ENCODE measurements at places on chromosomes 4 and X. TPM values are rescaled to one million over a fixed set of nuclear protein-coding genes. Genes with fewer than 3 reads are reported as not detected.

DNA sequence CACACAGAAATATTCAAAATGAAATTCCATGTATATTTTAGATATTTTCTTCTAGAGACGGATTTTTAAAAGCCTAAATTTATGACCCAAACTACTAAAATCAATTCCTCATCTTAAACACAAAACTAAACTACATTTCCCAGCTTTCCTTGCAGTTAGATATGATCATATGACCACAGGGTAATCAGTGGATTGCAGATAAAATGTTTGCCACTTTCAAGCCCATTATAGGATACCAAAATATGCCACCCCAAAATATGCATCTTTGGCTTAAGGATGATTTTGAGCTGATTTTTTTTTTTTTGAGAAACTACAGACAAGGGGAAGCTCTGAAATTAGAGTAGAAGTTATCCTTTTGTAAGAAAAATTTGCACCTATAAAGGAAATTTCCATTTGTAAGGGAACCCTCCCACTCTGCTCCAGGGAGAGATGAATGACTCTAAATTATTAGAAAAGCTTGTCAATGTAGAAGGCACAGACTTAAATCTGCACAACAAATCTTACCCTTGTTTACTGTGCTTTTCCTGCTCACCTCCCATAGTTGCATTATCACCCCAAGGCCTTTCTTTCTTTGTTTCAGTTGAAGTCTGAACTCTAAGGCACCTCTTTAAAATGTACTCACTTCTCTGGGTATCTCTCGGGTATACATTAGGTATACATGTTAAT, 503.0 kb downstream of the PDHA2 start:
- no peaks in the 10 kb centered on the region for H3K27me3 ChIP-seq
- no peak for DNase-seq
- peaks cover 17% of the 10 kb centered on the region for H3K36me3 ChIP-seq

GRCh38 chr4:128924951-128925350, 115.5 kb downstream of the JADE1 start:
- no peaks in the 10 kb centered on the region for H3K36me3 ChIP-seq
- H3K4me3 ChIP-seq, result no peak overlapping the region
- H3K27ac ChIP-seq, result no peak overlapping the region
- H3K27me3 ChIP-seq, result no peaks in the 10 kb centered on the region

Gene IL15
- total RNA-seq, result 0.61 TPM

GRCh38 chr4:10075158-10075863, 41.3 kb downstream of the WDR1 start:
- H3K4me1 ChIP-seq, result no peaks in the 10 kb centered on the region
- H3K36me3 ChIP-seq, result peaks cover 90% of the 10 kb centered on the region
- DNase-seq, result no peak
- no peak overlapping the region for H3K4me3 ChIP-seq
- H3K27ac ChIP-seq, result no peak overlapping the region

DNA sequence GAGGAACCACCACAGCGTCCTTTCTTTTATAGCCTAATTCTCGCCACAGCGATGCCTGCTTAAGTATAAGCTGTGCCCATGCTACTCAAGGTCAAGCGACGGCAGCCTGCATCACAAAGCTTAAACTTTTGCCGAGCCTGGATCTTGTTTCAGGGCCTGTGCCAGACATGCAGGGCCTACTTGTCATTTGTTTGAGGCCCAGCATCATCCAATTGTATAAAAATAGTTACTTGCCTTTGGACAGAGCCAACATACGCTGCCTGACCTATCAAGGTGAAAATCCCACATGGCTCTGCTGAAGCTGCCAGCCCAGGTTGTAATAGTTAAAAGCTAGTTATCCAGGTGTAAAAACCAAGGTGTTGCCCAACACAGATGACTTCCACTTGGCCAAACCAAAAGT, 107.1 kb downstream of the TMEM131L start:
- no peak for DNase-seq
- no peaks in the 10 kb centered on the region for H3K27me3 ChIP-seq
- no peak overlapping the region for H3K27ac ChIP-seq
- H3K4me3 ChIP-seq, result no peak overlapping the region
- no peaks in the 10 kb centered on the region for H3K4me1 ChIP-seq

GRCh38 chr4:80489798-80490197, 154.3 kb downstream of the CFAP299 start:
- no peak overlapping the region for H3K27ac ChIP-seq
- peaks cover 15% of the 10 kb centered on the region for H3K36me3 ChIP-seq
- no peaks in the 10 kb centered on the region for H3K4me1 ChIP-seq

GRCh38 chr4:11293866-11294265, 134.8 kb downstream of the HS3ST1 start:
- H3K27me3 ChIP-seq, result no peaks in the 10 kb centered on the region
- no peaks in the 10 kb centered on the region for H3K36me3 ChIP-seq
- no peak for DNase-seq
- H3K27ac ChIP-seq, result no peak overlapping the region

Gene CENPI
- 19.4 TPM for total RNA-seq

DNA sequence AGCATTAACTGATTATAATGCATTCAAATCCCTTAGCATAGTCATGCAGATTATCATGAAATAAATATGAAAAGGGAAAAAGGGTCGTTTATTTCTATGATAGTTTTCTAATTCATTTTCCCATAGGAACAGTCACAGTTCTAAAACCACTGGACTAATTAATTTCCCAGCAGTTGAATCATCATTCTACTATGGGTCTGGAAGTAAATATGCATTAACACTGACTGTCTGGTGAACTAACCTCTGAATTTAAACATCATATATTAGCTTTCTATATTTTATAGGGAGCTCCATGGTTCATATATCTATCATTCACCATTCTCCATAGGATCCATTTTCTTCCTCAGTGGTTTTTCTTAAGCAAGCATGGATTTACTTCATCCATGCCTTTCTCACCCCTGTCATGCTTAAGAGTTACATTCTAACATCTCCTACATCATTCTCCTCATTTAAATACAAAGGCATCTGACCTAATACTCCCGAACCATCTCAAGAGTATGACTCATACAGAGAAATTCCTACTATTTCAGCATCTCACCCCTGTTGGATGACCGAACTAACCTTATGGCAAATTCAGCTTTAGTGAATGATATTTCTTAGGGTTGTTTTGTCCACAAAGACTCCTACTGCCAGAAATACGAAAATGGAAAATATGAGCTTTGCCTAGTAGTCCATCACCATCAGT, 198.7 kb upstream of the ADAMTS3 start:
- H3K4me1 ChIP-seq, result no peaks in the 10 kb centered on the region
- no peaks in the 10 kb centered on the region for H3K36me3 ChIP-seq
- H3K4me3 ChIP-seq, result no peak overlapping the region
- H3K27me3 ChIP-seq, result no peaks in the 10 kb centered on the region
- no peak overlapping the region for H3K27ac ChIP-seq

Gene DRP2
- 0.04 TPM for total RNA-seq

DNA sequence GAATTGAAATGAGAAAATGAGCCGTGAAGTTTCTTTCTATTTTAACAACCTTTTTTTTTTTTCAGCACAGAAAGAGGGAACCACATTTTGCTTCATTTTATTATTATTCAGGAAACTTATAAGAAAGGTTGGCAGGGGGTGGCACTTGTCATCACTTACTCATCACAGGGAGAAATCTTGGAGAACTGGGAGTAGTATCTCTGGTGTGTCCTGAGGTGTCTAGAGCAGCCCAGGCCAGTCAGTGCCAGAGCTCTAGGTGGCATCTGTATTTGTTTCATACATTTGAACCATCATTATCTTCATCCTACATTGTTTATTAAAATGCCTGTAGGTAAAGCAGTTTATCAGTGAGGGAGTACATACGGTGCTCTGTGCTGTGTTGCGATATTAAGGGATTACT, 43.8 kb upstream of the ARHGAP24 start:
- H3K4me3 ChIP-seq, result no peak overlapping the region
- no peaks in the 10 kb centered on the region for H3K36me3 ChIP-seq

DNA sequence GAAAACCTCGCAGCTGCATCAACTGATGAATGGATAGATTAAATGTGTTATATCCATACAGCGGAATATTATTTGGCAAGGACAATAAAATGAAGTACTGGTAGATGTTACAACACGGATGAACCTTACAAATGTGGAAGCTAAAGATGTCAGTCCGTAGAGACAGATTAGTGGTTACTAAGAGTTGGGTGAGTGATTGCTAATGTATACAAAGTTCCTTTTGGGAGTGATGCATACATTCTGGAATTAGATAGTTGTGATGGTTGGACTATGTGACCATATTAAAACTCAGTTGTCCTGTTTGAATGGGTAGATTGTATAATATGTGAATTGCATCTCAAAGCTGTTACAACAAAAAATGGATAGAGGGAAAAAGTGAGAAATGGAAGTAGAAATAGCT, 2.8 kb downstream of the FIP1L1 start:
- H3K36me3 ChIP-seq, result peaks cover 7% of the 10 kb centered on the region
- no peaks in the 10 kb centered on the region for H3K27me3 ChIP-seq
- H3K4me1 ChIP-seq, result no peaks in the 10 kb centered on the region
- H3K4me3 ChIP-seq, result no peak overlapping the region
- no peak for DNase-seq
- H3K27ac ChIP-seq, result no peak overlapping the region

- H3K36me3 ChIP-seq, result peaks cover 4% of the 10 kb centered on the region
- no peaks in the 10 kb centered on the region for H3K27me3 ChIP-seq
- peak; percentile 98 for DNase-seq
- peak overlapping the region; percentile 9 for H3K4me3 ChIP-seq
Measured at GRCh38 chrX:1661048-1661921, 46.4 kb downstream of the ASMT start.

- H3K4me3 ChIP-seq, result no peak overlapping the region
- DNase-seq, result no peak
- H3K36me3 ChIP-seq, result no peaks in the 10 kb centered on the region
- H3K27me3 ChIP-seq, result no peaks in the 10 kb centered on the region
Measured at GRCh38 chr4:152640058-152640921, 39.5 kb downstream of the TMEM154 start.

- no peaks in the 10 kb centered on the region for H3K36me3 ChIP-seq
- no peaks in the 10 kb centered on the region for H3K4me1 ChIP-seq
- H3K4me3 ChIP-seq, result no peak overlapping the region
- H3K27ac ChIP-seq, result no peak overlapping the region
- H3K27me3 ChIP-seq, result no peaks in the 10 kb centered on the region
Measured at GRCh38 chr4:168584321-168584771, 87.5 kb downstream of the PALLD start.

DNA sequence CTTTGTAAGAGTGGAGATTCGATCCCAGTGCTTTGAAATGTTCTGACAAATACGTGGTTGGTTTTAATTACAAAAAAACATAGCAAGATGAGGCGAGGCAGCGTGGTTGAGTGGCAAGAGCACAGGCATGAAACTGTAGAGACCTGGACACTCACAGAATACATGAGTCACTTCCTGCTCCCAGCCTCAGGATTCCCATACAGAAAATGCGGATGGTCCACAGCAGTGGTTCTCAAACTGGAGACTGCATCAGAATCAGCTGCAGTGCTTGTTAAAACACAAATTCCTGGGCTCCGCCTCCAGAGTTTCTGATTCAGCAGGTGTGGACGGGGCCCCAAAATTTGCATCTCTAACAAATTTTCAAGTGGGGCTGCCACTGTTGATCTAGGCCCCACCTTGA, 10.1 kb downstream of the OTOP1 start:
- no peaks in the 10 kb centered on the region for H3K36me3 ChIP-seq
- DNase-seq, result peak; percentile 41
- H3K4me1 ChIP-seq, result peaks cover 3% of the 10 kb centered on the region
- H3K27me3 ChIP-seq, result no peaks in the 10 kb centered on the region
- H3K4me3 ChIP-seq, result no peak overlapping the region
- no peak overlapping the region for H3K27ac ChIP-seq

DNA sequence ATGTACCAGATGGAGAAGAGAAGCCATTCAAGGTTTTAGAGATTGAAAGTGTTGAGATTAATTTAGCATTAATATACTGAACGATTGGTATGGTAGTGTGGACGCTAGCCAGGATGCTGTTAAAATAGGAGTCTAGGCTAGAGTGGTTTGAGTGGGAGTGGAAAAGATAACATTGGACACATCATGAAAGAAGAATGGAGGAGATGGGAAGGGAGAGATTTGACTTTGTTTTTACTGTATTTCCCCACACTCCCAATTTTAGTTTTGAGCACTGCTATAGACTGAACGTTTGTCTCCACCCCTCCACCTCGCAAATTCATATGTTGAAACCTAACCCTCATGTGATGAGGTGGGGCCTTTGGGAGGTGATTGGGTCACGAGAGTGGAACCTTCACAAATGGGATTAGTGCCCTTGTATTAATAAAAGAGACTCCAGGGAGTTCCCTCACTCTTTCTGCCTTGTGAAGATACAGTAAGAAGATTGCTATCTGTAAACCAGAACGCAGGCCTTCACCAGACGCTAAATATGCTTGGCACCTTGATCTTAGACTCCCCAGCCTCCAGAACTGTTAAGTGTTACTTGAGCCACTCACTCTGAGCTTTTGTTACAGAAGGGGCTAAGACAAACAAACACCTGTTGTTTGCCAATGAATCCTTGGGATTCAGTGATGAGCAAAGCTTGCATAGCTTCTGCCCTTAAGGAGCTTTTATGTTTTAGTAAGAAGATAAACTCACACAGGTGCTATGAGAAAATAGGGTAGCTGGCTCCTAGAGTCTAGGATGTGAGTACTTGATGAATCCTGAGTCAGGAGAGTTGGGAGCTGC, 25.8 kb downstream of the USP9X start:
- peaks cover 40% of the 10 kb centered on the region for H3K36me3 ChIP-seq
- no peaks in the 10 kb centered on the region for H3K27me3 ChIP-seq
- peaks cover 10% of the 10 kb centered on the region for H3K4me1 ChIP-seq

Gene TBX22
- total RNA-seq, result 0.81 TPM

Gene TRPC5OS
- total RNA-seq, result not detected

GRCh38 chr4:152660526-152660925, 19.3 kb downstream of the TMEM154 start:
- no peaks in the 10 kb centered on the region for H3K27me3 ChIP-seq
- no peak overlapping the region for H3K27ac ChIP-seq
- H3K4me3 ChIP-seq, result no peak overlapping the region
- H3K4me1 ChIP-seq, result no peaks in the 10 kb centered on the region
- peaks cover 14% of the 10 kb centered on the region for H3K36me3 ChIP-seq

Gene FGA
- total RNA-seq, result not detected

Gene MAGEA1
- total RNA-seq, result not detected

DNA sequence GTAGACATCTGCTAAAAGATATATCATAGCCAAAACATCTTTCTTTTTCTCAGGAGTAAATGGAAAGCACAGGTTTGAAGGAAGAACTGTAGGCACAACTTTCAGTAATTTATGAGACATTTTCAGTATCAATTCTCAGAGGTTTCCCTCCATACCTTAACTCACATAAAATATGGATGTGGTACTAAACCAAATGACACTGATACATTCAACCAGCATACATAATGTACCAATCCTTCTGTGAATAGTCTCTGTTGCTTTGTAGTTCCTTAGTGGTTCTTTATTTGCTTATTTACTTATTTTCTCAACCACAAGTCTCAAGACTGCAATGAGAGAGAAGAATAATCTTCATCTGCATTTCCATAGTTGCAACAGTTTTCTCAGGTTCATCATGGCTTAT, 96.1 kb downstream of the ARHGAP24 start:
- DNase-seq, result no peak
- H3K4me3 ChIP-seq, result no peak overlapping the region
- no peaks in the 10 kb centered on the region for H3K27me3 ChIP-seq
- H3K4me1 ChIP-seq, result peaks cover 2% of the 10 kb centered on the region

GRCh38 chr4:15809466-15809865, 31.3 kb downstream of the CD38 start:
- H3K36me3 ChIP-seq, result no peaks in the 10 kb centered on the region
- H3K27ac ChIP-seq, result no peak overlapping the region
- no peak for DNase-seq
- no peak overlapping the region for H3K4me3 ChIP-seq
- H3K27me3 ChIP-seq, result no peaks in the 10 kb centered on the region
